ENCODE measurements at places on chromosomes 6 and 20.

GRCh38 chr20:34578025-34578424 lies 19.5 kb downstream of the MAP1LC3A start:
- peak; percentile 40 for DNase-seq

- no peak for DNase-seq
Observed at GRCh38 chr20:57638173-57638894, 18.1 kb upstream of the ZBP1 start.

- DNase-seq, result no peak
Observed at GRCh38 chr6:148658681-148659430, 88.0 kb upstream of the UST start.

- peak; percentile 37 for DNase-seq
Observed at GRCh38 chr6:126886106-126886505, 232.4 kb upstream of the RSPO3 start.

DNA sequence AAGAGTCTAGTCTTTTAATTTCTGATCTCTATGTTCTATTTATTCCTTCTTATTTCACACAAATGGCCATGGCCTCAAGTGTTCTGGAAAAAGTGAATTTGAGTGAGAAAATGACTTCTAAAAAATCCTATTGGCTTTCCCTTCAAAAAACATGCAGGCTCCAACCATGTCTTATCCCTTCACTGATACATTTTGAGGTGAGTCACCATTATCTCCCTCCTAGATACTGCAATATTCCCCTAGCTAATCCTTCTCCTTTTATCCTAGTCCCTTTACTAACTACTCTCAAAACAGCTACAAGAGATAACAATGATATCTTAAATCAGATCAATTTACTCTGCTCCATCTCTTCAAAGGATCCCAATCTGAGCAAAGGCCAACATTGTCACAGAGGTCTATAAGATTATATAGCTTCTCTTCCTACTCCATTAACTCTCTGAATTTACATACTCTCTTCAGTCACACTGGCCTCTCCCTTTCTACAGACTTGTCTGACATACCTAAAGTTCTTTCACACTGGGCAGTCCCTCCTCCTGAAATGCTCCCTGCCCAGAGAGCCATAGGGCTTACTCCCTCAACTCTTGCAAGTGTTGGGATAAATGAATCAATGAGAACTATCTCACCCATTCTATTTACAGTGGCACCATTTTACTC lies 129.2 kb downstream of the TENT5A start:
- DNase-seq, result no peak

DNA sequence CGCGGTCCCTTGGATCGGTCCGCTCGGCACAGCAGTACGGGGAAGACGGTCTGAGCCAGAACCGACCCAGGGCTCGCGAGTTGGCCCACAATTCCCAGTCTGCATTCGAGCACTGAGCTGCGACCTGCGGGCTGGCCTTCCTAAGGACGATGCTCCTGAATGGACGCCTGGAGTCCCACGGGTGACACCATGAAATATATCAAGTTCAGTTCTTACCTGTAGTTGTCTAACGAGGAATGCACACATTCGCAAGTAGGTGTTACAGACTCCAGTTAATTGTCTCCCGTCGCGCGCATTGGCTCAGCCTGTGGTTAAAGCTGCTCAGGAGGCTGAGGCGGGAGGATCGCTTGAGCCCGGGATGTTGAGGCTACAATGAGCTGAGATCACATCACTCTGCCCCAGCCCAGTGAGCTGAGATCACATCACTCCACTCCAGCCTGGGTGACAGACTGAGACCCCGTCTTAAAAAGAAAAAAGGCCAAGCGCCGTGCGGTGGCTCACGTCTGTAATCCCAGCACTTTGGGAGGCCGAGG lies 802 bp downstream of the PEX7 start:
- DNase-seq, result no peak

- no peak for DNase-seq
Observed at GRCh38 chr6:144549837-144550747, 265.0 kb downstream of the UTRN start.

GRCh38 chr6:130377371-130377770 lies 11.6 kb downstream of the TMEM200A start:
- no peak for DNase-seq

DNA sequence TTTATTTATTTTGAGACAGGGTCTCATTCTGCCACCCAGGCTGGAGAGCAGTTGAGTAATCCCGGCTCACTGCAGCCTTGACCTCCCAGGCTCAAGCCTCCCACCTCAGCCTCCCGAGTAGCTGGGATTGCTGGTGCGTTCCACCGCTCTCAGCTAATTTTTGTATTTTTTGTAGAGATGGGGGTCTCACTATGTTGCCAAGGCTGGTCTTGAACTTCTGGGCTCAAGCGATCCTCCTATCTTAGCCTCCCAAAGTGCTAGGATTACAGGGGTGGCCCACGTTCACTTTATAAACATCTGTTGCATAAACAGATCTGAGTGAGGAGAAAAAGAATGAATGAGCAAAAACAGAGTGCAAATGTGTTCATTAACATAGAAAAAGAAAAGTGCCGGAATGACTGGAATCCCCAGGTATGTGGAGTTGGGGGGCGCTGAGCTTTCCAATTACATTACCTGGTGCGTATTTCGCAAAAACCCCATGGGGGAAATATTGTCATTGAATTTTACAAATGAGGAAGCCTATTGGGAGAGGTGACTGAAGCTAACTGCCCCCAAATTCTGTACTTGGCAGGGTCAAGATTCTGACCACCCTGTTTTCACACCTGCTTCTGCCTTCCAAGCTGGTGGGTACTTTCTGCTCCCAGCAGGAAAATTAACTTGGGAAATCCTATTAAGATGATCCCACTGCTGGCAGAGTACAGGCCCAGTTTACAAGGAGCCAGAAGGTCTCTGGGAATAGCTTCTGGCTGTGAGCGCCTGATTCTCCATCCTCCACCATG lies 207.7 kb upstream of the JARID2 start:
- DNase-seq, result no peak

GRCh38 chr20:4763261-4763660 lies 41.6 kb downstream of the PRND start:
- DNase-seq, result no peak

- DNase-seq, result no peak
Observed at GRCh38 chr6:31272436-31272835, 544 bp upstream of the HLA-C start.

DNA sequence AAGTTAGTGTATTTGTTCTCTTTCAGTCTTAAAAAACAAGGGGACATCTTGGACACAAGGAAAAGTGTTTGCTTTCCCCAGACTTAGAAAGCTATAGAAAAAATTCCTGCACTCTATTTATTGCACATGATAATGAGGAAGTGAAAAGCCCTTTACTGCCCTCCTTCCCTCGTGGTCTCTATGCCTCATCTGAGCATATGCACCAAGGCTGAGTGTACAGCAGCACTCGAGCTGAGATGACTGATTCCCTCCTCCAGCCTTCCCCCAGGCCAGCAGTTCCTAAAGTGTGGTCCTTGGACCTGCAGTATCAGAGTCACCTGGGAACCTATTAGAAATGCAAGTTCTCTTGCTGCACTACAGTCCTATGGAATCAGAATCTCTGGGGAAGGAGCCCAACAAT lies 14.3 kb upstream of the LAMP5 start:
- DNase-seq, result no peak

GRCh38 chr6:21164768-21165326 lies 428.7 kb upstream of the SOX4 start:
- no peak for DNase-seq
